ENCODE measurements at places on chromosomes 2 and 18.

DNA sequence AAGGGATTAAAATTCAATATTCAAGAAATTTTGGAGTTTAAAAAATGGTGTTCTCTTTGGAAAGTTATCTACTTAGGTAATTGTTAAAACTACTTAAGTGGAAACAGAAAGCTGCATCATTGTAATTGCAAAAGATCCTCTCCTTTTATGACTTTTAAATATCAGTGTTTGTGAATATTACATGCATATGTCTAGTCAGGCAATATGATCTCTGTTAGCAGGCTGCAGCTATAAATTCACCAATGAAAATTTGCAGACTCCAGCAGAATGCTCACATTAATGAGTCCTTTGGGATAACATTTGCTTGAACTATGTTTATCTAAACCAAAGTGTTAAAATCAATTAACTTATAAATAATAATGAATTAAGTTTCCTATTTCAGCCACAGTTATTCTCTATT lies 59.2 kb upstream of the CSRNP3 start:
- no peak for DNase-seq

GRCh38 chr2:38498045-38498481 lies 104.7 kb downstream of the HNRNPLL start:
- DNase-seq, result no peak

GRCh38 chr2:119122663-119123062 lies 35.9 kb downstream of the C1QL2 start:
- no peak for DNase-seq

- DNase-seq, result no peak
Measured at GRCh38 chr2:9382604-9383235, 40.6 kb downstream of the ITGB1BP1 start.

- no peak for DNase-seq
Measured at GRCh38 chr2:39730685-39731302, 48.3 kb downstream of the THUMPD2 start.

DNA sequence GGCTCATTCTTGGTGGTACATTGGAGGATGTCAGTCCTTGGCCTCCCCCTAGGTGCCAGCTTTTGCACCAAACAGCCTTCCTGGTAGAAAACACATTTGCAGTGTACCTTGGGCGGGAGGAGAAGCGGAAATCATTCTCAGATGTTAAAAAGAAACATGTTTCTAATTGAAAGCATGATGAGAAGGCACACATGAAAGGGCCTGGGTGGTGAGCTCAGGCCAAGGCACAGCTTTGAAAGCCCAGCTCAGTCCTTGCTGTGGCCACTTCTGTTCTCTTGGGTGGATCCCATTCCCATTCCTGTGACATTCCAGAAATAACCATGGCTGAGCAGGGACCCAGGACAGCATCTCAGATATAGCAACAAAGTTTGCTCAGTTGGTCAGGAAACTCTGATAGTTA lies 71.5 kb downstream of the LTBP1 start:
- no peak for DNase-seq

DNA sequence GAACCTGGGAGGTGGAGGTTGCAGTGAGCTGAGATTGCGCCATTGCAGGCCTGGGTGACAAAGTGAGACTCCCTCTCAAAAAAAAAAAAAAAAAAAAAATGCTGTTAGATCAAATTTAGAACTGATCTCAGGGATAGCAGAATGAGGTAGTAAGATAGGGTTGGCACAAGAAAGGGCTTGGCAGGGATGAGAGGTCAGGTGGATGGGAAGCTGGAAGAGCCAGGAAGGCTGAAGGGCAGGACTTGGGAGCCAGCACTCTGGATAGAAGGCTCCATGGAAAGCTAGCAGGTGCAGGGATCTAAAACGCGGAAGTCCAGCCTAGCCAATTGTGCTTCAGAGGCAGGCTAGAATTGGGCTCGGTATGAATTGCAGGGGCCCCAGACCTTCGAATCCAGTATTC lies 250.9 kb upstream of the SP5 start:
- DNase-seq, result no peak

DNA sequence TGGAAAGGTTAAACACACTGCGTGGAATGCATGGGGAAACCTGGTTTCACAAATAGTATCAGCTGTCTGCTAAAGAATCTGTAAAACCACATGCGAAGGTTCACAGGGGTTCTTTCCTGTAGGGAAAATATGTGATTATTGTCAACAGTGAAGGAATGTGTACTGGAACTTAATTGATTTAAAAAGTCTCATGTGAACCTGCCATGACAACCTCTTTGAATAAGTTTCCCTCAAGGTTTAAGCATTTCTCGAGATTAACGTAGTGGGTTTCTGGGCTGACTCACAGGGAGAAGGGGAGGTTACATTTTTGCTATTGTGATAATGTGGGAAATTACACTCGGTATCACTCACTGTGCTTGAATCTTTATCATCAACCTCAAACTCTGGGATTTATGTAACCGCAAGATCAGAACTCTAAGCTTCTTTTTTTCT lies 28.2 kb upstream of the IL1R1 start:
- DNase-seq, result no peak

- no peak for DNase-seq
Measured at GRCh38 chr2:138086576-138086975, 122.3 kb downstream of the HNMT start.

DNA sequence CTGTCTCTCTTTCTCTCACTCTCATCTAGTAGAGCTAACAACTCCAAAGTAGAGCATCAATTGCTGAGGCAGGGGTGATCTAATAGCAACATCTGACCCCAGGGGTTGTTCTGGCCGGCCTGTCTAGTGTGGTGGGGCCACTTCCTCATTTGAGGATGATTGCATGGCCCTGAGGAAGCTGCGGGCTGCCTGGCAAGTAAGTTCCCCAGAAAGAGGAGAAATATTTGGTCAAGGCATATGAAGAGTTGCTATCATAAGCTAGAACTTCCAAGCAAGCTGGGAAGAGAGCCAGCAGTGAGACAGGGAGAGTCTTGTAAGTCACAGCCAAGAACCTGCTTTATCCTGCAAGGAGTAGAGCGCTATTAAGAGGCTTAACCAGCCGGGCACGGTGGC lies 50.8 kb upstream of the TMEM87B start:
- no peak for DNase-seq

GRCh38 chr18:31486165-31486564 lies 11.8 kb upstream of the DSG2 start:
- no peak for DNase-seq

DNA sequence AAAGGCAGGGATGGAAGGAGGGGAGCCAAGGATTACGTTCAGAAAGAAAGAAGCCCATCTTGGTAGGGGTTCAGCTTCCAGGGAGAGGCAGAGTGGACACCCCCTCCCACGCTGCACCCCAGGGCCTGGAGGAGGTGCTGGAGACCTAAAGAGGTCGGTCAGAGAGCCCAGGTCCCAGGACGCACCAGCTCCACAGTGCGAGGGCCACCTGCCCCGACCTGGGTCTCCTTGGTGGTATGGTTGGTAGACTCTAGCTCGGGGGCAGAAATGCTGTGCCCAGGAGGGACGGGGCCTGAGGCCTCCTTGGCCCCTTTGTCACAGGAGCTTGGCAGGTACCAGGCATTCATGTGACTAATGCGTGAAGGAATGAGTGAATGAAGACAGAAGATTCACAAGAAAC lies 87.1 kb upstream of the RAB6C start:
- no peak for DNase-seq
